Stomach (tissue), 19 donors: ENCODE measurements at places on chromosomes 1 and 21. TPM values are rescaled to one million over a fixed set of nuclear protein-coding genes. Genes with fewer than 3 reads are reported as not detected.

Gene CNR2
- not detected for total RNA-seq

Gene PCSK9
- total RNA-seq: 1.7 TPM

Gene FCRL6
- total RNA-seq: not detected

Gene RGS1
- 1.8 TPM for total RNA-seq

Gene COL8A2
- total RNA-seq: 5.5 TPM

Gene TRPM2
- 9.4 TPM for total RNA-seq

Gene SERTAD4
- 1.9 TPM for total RNA-seq

Gene AGT
- total RNA-seq: 0.29 TPM

Gene OR2M3
- total RNA-seq: not detected

Gene SIK1
- 28.4 TPM for total RNA-seq

Gene NBPF20
- 3.5 TPM for total RNA-seq

Gene LCE1F
- total RNA-seq: not detected

Gene DMBX1
- total RNA-seq: not detected

Gene ZNF683
- not detected for total RNA-seq

Gene INSRR
- total RNA-seq: 0.18 TPM

Gene GSTM5
- total RNA-seq: 35.6 TPM

Gene MX2
- total RNA-seq: 70.5 TPM

Gene RAD54L
- 3.9 TPM for total RNA-seq

Gene DNAJC28
- total RNA-seq: not detected

Gene PLEKHA6
- 39.1 TPM for total RNA-seq

Gene CASQ2
- 8.5 TPM for total RNA-seq

Gene C4BPB
- total RNA-seq: 6.2 TPM

Gene BACE2
- 244 TPM for total RNA-seq

Gene ADAMTS1
- 111 TPM for total RNA-seq

Gene TCHHL1
- not detected for total RNA-seq
